ENCODE measurements at places on chromosomes 16 and 17. TPM values are rescaled to one million over a fixed set of nuclear protein-coding genes. Genes with fewer than 3 reads are reported as not detected.

Gene TP53TG3D
- not detected for total RNA-seq

Gene ZNF629
- 19.3 TPM for total RNA-seq

Gene HSD17B1
- 0.88 TPM for total RNA-seq

Gene CCL17
- not detected for total RNA-seq

Gene TEKT3
- total RNA-seq = 2.2 TPM

Gene PLEKHG4
- 7.4 TPM for total RNA-seq

Gene ZG16
- not detected for total RNA-seq

DNA sequence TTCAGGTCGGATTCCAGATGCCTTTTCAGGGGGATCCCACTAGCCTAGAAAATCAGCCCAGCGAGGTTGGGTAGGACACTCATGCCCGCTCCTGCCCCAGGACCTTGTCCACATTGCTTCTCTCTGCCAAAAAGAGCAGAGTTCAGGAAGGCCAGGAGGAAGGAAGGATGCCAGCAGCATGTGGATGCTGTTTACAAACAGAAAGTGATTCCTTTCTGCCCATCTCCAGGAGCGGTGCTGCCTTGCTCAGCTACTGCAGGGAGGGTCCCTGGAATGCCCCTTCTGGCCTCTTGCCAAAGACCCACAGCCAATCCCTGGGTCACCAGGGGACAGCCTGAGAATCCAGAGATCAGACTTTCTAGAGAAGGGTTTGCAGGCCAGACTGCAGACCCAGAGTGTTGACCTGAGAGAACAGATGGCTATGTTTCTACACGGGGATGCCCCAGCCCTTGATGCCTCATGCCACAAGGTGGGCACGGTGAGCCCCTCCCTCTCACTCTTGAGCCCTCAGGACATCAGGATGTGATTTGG lies 32.3 kb upstream of the EMP2 start:
- no peaks in the 10 kb centered on the region for H3K36me3 ChIP-seq
- no peaks in the 10 kb centered on the region for H3K27me3 ChIP-seq
- H3K4me3 ChIP-seq = no peak overlapping the region
- H3K4me1 ChIP-seq = peaks cover 13% of the 10 kb centered on the region

DNA sequence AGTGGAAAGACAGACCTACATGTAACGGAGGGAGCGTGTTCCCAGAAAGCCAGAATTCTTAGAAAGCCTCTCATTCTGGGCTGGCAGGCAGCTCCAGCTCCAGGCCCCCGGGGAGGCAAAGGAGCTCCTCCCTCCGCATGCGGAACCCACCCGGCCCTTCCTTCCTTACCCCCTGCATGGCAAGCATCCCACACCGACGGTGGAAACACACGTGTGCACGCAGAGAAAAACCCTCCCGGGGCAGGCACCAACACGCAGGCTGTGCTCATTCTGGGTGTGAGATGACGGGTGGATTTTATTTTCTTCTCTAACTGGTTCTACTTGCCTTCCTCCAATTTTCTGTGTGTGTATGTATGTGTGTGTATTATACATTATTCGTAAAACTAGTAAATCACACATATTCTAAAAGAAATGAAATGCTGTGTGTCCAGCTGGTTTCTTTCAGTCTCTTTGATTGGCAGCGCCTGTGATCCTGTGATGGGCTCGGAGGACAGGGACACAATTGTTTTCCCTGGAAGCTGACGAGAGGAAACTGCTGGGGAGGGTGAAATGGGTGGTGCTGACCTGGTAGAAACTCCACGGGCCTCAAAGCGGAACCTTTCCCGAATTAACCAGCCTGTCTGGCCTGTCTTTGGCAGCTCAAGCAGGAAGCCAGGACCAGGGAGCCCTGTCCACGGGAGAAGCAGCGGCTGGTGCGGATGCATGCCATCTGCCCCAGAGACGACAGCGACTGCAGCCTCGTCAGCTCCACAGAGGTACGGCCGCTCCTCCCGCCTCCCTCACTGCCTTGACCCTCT lies 22.2 kb downstream of the CARD14 start:
- no peak overlapping the region for H3K27ac ChIP-seq
- H3K27me3 ChIP-seq = no peaks in the 10 kb centered on the region
- H3K4me1 ChIP-seq = no peaks in the 10 kb centered on the region
- H3K4me3 ChIP-seq = no peak overlapping the region

GRCh38 chr16:49601576-49601975 lies 228.0 kb downstream of the C16orf78 start:
- H3K36me3 ChIP-seq = no peaks in the 10 kb centered on the region
- no peak overlapping the region for H3K4me3 ChIP-seq
- H3K27ac ChIP-seq = no peak overlapping the region
- no peaks in the 10 kb centered on the region for H3K27me3 ChIP-seq

DNA sequence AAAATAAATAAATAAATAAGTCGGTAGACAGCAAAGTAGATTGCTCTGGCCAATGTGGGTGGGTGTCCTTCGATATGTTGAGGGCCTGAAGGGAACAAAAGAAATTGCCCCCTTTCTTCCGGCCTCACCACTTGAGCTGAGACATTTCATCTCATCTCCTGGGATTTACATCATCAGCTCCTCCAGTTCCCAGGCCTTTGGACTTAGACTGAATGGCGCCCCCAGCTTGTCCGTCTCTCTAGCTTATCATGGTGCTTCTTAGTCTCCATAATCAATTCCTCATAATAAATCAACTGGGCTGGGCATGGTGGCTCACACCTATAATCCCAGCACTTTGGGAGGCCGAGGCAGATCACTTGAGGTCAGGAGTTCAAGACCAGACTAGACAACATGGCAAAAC lies 13.8 kb upstream of the HAP1 start:
- H3K27me3 ChIP-seq = peaks cover 3% of the 10 kb centered on the region
- no peak for DNase-seq
- no peaks in the 10 kb centered on the region for H3K4me1 ChIP-seq
- H3K27ac ChIP-seq = no peak overlapping the region
- H3K36me3 ChIP-seq = no peaks in the 10 kb centered on the region

GRCh38 chr16:57721356-57722209 lies 14.0 kb upstream of the KATNB1 start:
- DNase-seq = no peak
- H3K36me3 ChIP-seq = no peaks in the 10 kb centered on the region
- H3K4me3 ChIP-seq = no peak overlapping the region
- no peak overlapping the region for H3K27ac ChIP-seq

GRCh38 chr17:83053739-83054451 lies 25.5 kb upstream of the METRNL start:
- H3K4me1 ChIP-seq = peaks cover 10% of the 10 kb centered on the region
- no peaks in the 10 kb centered on the region for H3K27me3 ChIP-seq
- no peak for DNase-seq
- H3K36me3 ChIP-seq = no peaks in the 10 kb centered on the region

DNA sequence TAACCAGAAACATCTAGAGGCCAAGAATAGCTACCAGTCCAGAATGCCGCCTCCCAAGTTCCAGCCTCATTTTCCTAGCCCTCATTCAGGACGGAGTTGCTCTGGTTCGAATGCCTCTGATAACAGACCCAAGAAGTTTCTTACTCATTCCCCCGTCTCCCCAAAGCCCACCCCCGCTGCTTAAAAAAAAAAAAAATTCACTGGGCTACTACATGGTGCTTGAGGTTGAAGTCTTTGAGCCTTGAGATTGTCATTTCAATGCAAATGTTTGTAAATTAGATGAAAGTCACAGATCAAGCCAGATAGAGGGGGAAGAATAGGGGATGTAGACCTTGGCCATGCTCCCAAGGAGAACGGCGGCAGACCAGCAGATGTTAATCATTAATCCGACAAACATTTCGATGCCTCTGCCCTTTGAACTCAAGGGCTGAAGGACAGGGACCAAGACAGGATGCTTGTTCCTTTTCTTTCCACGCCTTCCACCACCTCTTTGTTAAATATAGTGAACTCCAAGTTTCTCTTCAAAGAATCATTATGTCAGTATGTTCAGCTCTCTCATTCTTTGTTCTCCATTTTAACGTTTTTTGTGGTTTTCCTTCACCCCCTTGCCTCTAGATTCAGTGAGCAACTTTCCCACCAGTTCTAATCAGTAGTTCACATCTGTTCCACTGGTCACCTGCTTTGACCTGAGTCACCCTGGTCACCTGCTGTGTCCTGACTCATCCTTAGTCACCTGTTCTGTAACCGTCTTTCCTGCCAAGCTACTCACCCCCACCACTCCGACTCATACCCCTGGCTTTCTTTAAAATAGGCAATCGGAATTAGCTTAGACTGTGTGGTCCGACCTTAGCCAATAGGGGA lies 190.3 kb downstream of the CPPED1 start:
- H3K27me3 ChIP-seq = no peaks in the 10 kb centered on the region
- no peaks in the 10 kb centered on the region for H3K36me3 ChIP-seq
- H3K4me3 ChIP-seq = no peak overlapping the region
- peak; percentile 39 for DNase-seq
- no peak overlapping the region for H3K27ac ChIP-seq

- no peak overlapping the region for H3K27ac ChIP-seq
- no peaks in the 10 kb centered on the region for H3K27me3 ChIP-seq
- no peaks in the 10 kb centered on the region for H3K4me1 ChIP-seq
- no peaks in the 10 kb centered on the region for H3K36me3 ChIP-seq
- no peak overlapping the region for H3K4me3 ChIP-seq
Measured at GRCh38 chr16:27822996-27823395, 240.5 kb downstream of the GSG1L start.

DNA sequence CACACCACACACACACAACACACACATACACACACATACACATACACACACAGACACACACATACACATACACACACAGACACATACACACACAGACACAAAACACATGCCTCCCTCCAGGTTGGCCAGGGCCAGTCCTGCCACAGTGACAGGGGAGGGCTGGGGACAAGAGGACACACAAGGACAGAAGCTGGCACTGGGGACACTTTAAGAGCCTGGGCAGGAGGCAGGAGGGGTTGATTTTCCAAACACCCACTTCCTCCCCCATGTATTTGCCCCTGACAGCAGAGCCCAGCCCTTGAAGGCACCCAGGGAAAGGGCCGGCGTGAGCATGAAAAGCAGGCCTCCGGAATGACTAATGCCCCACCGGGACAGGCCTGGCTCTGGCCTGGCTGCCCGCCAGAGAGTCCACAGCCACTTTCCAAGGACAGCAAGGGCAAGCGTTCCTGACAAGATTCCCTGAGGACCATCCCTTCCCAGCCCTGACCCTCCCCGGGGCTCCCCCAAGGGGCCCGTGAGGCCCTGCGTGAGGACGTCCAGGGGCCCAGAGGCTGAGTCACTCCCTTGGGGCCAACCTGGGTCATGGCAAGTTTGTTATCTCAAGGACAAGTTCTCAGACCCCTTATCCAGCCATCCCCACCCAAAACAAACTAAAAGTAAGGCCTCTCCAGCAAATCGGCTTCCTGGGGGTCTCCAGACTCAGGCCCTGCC lies 235.6 kb downstream of the ZNF423 start:
- no peaks in the 10 kb centered on the region for H3K36me3 ChIP-seq
- no peak overlapping the region for H3K27ac ChIP-seq
- H3K4me1 ChIP-seq = no peaks in the 10 kb centered on the region
- no peaks in the 10 kb centered on the region for H3K27me3 ChIP-seq
- no peak for DNase-seq
- H3K4me3 ChIP-seq = no peak overlapping the region

GRCh38 chr16:82081264-82081663 lies 46.2 kb downstream of the HSD17B2 start:
- no peaks in the 10 kb centered on the region for H3K27me3 ChIP-seq
- H3K27ac ChIP-seq = no peak overlapping the region
- no peak for DNase-seq
- H3K4me3 ChIP-seq = no peak overlapping the region

Data from H1 (cell line).